ENCODE measurements at places on chromosomes 13 and 19.
A peak's percentile ranks its signal among the peaks of the same experiment; 100 is the strongest.

GRCh38 chr13:19927117-19927748 lies 31.3 kb upstream of the ZMYM2 start:
- no peak for DNase-seq

GRCh38 chr13:57346786-57347185 lies 179.8 kb downstream of the PRR20E start:
- DNase-seq, result no peak

DNA sequence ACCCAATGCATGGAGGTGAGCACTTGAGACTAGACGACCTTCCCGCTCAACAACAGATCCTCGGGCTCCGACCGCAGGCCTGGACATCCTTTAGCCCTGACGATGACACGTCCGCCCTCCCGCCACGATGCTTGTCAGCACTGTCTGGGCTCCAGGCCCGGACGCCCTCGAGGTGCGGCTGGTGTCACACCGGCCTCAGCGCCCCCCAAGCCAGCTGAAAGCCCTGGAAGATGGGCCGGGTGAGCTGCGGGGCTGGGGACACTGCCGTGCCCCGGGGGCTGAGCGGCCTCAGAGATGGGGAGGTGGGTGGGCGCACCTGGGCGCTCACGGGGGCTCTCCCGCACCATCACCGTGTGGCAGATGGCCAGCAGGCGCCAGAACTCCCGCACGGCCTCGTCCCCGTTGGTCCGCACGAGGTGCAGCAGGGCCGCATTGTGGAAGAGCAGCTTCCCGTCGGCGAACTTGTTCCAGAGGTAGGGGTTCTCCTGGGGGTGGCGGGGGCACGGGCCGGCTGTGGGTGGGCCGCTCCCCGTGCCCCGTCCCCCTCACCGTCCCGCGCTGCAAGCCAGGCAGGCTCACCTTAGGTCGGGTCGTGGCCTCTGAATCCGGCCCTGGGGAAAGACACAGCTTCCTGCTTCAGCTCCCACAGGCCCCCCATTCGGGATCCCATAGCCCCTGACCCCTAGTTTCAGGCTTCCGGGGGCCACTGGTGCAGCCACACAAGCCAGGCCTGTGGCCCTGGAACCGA lies 15.5 kb downstream of the ATP8B3 start:
- DNase-seq, result no peak

- no peak for DNase-seq
Observed at GRCh38 chr13:91154558-91155353, 192.7 kb upstream of the MIR17HG start.

DNA sequence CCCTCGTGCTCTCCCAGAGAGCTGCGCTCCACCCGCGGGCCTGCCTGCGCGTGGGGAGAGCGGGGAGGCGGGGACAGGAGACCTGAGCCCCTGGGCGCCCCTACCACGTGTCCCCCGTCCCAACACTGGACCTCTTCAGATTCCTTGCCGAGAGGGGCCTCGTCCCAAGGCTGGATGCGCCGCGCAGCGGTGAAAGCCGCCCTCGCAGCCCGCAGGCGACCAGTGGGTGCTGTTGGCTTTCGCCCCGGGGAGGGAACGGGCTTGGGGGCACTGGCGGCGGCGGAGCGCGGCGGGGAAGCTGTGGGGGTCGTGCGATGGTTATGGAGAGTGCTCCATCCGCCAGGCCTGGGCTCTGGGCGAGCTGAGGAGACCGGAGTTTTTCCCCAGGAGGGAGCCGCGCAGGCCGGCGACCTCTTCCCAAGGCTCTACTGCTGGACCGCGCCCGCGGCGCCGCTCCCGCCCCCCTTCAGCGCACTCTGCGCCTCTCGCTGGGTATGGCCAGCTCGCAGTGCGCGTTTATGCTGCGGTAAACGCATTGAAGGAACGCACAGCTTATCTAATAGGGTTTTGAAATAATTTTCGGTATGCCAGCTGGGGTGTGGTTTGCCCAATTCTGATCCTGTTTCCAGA lies 17.2 kb upstream of the RNF17 start:
- no peak for DNase-seq

- DNase-seq, result peak; percentile 84
Observed at GRCh38 chr19:4815426-4816201, 15.9 kb downstream of the TICAM1 start.

GRCh38 chr19:45767881-45768654 lies 984 bp downstream of the SIX5 start:
- DNase-seq, result peak; percentile 26

DNA sequence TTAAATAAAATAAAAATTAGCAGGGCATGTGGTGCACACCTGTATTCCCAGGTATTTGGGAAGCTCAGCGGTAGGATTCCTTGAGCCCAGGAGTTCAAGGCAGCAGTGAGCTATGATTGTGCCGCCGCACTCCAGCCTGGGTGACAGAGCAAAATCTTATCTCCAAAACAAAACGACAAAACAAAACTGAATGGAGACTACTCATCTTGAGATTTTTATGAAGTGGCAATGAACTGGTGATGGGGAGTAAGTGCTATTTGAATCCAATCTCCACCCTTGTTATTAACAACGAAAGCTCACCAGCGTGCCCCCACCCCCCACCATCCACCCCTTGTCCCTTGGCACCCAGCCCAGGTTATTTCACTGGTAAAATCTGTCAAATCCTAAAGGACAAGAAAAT lies 45.2 kb upstream of the URI1 start:
- no peak for DNase-seq

- no peak for DNase-seq
Observed at GRCh38 chr19:27751044-27751391, 1461.9 kb downstream of the UQCRFS1 start.

GRCh38 chr13:23922005-23922932 lies 25.0 kb upstream of the C1QTNF9B start:
- no peak for DNase-seq

- DNase-seq, result no peak
Observed at GRCh38 chr13:43516401-43516833, 270.4 kb downstream of the ENOX1 start.

GRCh38 chr13:48319531-48320398 lies 16.2 kb downstream of the RB1 start:
- DNase-seq, result peak; percentile 15

GRCh38 chr13:44373601-44374347 lies at the start of gene SERP2:
Gene SERP2, plus strand, starts transcription at chr13:44373824. Its CDS starts 202 bp downstream, at chr13:44374026.
- peak; percentile 23 for DNase-seq

- DNase-seq, result no peak
Observed at GRCh38 chr13:78443839-78444238, 159.5 kb downstream of the POU4F1 start.

GRCh38 chr13:97429681-97430081 lies 4.3 kb upstream of the RAP2A start:
- DNase-seq, result no peak

GRCh38 chr13:36910545-36910944 lies 9.5 kb downstream of the SMAD9 start:
- no peak for DNase-seq

GRCh38 chr19:48419158-48419920 lies 25.9 kb downstream of the GRIN2D start:
- DNase-seq, result peak; percentile 81

DNA sequence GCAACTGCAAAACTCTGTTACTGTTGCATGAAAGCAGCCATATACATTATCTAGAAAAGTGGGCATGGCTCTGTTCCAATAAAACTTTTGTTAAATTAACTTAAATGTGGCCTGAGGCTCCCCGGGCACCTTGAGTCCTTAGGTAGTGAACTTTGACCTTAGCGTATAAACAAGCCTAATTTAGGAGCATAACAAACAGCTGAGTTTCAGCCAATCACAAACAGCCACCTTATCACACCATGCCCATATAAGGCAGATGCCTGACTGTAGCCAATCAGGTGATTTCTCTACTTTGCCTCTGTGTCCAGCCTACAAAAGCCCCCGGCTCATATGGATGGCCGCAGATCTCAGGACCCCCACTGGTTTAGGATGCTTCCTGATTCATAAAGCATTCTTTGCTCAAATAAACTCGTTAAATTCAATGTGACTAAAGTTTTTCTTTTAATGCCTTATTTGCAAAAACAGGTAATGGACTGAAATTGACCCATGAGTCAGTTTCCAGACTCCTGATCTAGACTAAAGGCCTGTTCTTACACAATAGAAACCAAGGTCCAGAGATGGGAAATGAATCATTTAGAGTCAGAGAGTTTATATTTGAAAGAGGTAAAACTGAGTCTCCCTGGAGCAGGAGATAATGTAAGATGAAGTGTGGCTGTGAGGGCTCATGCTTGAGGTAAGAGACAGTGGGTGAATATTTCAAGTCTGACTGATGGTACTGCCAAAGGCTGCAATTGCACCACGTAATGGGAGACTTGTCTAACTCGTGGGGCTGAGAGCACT lies 130.2 kb downstream of the FGF9 start:
- no peak for DNase-seq

DNA sequence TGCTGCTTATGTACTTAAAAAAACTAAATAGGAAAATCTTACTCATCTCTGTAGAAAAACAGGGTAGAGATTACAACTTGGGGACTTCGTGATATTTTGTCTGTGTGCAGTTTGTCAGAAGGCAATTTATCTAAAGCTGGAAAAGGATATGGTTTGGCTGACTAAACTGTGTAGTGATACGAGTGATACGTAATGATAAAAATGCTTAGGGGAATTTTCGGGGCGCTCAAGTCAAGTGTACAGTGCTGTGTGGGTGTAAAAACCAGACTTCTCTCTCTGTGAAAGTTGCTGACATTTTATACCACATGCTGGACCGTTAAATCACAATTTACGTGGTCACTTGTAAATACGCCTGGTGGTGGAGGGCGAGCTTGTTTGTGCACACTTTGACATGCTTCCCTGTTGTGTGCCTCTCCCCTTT lies 221.7 kb downstream of the KCNRG start:
- DNase-seq, result peak; percentile 16

GRCh38 chr13:49638030-49638743 lies 9.9 kb downstream of the ARL11 start:
- DNase-seq, result no peak

DNA sequence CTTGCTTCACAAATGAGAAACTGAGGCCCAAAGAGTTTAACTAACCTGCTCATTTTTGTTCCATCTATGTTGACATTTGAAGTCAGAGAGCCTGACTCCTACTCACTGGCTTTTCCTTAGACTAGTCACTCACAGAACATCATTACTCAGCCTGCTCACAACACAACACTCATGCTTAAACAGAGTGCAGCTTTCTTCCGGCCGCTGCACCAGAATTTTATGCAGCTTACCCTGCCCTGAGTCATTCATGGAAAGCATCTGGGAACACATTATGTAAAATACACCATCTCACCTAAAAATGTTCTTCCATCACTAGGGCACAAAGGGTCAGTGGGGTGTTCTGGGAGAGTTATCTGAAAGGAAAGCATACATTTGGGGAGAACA lies 303.4 kb downstream of the SPRY2 start:
- DNase-seq, result no peak

DNA sequence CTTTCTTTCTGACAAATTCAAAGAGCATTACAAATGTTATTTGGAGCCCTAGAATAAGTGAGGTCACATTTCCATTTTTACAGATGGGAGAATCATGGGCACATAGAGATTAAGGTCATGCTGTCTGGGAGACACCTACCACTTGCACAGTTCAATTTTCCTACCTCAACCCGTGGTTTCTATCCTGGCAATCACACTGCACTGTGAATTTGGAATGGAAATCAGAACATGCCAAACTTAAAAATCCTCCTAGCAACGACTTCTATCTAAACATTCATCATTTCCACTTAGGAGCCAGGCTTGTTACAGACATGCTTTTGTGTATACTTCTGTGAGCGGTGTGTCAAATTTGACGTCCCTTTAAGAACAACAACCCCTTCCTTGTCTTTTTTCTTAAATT lies 251.5 kb downstream of the DNAJC15 start:
- no peak for DNase-seq

GRCh38 chr19:9865732-9866501 lies 30.8 kb downstream of the PIN1 start:
- DNase-seq, result no peak

DNA sequence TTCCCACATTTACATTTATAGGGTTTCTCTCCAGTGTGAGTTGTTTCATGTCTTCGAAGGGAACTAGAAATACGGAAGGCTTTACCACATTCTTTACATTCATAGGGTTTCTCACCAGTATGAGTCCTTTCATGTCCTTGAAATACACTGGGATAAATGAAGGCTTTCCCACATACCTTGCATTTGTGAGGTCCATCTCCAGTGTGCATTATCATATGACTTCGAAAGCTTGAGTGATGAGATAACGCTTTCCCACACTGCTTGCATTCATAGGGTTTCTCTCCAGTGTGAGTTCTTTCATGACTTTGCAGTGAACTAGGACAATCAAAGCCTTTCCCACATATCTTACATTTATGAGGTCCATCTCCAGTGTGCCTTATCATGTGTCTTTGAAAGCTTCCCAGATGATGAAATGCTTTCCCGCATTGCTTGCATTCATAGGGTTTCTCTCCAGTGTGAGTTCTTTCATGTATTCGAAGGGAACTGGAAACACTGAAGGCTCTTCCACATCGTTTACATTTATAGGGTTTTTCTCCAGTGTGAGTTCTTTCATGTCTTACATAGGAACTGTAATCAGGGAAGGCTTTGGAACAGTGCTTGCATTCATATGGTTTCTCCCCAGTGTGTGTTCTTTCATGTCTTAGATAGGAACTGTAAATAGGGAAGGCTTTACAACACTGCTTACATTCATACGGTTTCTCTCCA lies 15.1 kb downstream of the ZNF442 start:
- DNase-seq, result no peak

GRCh38 chr19:6654347-6655310 lies 15.3 kb downstream of the TNFSF14 start:
- DNase-seq, result peak; percentile 76

DNA sequence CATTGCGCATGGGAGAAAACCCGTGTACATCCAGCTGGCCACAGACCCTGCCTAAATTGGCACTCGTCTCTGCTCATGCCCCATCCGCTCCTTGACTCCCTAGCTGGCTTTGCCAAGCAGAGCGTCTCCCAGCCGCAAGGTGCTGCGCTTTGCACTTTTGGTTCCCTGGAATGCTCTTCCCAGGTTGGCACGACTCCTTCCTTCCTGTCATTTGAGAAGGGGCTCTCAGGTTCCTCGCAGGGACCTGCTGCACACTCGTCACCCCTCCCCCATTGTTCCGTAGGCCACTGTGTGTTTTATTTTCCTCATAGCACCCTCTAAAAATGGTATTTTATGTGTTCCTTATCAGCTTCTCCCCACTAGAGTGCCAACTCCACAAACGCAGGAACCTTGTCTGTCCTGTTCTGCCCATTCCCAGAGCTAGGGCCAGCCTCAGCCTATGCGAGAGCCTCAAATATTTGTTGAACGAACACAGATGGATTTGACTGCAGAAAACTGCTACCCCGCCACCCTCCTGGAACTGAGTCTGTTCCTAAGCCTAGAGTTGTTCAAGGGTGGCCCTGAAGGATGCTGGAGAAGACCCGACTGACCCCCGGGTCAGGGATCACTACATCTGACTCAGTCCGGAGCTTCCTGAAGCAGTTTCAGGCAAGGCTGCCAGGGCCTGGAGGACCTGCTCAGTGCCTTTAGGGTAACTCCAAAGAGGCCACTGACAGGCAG lies 8.4 kb upstream of the CEBPA start:
- no peak for DNase-seq

DNA sequence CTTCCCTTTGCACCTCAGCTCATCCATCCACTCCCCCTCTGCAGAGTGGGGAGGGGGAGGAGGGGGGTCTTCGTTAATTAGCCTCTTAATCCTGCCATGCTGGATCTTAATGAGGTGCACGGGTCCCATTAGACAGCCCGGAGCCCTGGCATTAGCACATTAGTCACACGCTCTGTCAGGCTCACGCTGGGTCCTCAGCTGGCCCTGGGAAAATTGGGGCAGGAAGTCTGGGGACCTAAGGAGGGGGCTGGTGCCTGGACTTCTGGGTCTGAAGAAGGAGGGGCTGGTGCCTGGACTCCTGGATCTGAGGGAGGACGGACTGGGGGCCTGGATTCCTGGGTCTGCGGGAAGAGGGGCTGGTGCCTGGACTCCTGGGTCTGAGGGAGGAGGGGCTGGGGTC lies 444 bp upstream of the NCCRP1 start:
- no peak for DNase-seq

- no peak for DNase-seq
Observed at GRCh38 chr19:56668676-56669075, 2.9 kb downstream of the ZNF835 start.
